ENCODE measurements at places on chromosomes 2 and 18. TPM values are rescaled to one million over a fixed set of nuclear protein-coding genes. Genes with fewer than 3 reads are reported as not detected.

The RDH14 gene
- polyA plus RNA-seq, result 36.6 TPM

The GALNT13 gene
- not detected for polyA plus RNA-seq

The MAP2 gene
- 3.4 TPM for polyA plus RNA-seq

The CETN1 gene
- polyA plus RNA-seq, result not detected

The DPP4 gene
- polyA plus RNA-seq, result 1.3 TPM

The ITPRIPL1 gene
- 4.4 TPM for polyA plus RNA-seq

The TCF23 gene
- polyA plus RNA-seq, result not detected

The CYP27A1 gene
- 0.83 TPM for polyA plus RNA-seq

The MYO1B gene
- 2.0 TPM for polyA plus RNA-seq

The MARCHF4 gene
- not detected for polyA plus RNA-seq
